ENCODE measurements at places on chromosomes 3 and 15.

- no peak for DNase-seq
Measured at GRCh38 chr3:110851736-110852135, 219.9 kb upstream of the NECTIN3 start.

- DNase-seq, result no peak
Measured at GRCh38 chr3:195253923-195254432, 17.0 kb downstream of the XXYLT1 start.

DNA sequence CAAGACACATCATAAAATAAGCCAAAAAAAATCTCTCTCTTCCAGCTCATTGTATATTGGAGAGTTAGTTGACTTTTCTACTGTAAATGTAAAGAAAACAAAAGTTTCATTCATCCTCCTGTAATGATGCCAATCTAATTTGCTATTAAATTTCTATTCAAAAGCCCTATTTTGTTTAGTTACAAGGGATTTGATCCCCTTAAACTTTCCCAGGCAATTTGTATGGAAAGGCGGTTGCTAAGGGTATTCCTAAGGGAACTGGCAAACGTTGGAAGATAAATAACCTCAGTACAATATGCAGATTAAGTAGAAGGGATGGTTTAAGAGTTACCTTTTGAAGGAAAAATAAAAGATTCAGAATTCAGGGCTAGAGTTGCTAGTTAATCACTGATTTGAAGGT is 352.7 kb downstream of the TIGIT start:
- DNase-seq, result no peak

DNA sequence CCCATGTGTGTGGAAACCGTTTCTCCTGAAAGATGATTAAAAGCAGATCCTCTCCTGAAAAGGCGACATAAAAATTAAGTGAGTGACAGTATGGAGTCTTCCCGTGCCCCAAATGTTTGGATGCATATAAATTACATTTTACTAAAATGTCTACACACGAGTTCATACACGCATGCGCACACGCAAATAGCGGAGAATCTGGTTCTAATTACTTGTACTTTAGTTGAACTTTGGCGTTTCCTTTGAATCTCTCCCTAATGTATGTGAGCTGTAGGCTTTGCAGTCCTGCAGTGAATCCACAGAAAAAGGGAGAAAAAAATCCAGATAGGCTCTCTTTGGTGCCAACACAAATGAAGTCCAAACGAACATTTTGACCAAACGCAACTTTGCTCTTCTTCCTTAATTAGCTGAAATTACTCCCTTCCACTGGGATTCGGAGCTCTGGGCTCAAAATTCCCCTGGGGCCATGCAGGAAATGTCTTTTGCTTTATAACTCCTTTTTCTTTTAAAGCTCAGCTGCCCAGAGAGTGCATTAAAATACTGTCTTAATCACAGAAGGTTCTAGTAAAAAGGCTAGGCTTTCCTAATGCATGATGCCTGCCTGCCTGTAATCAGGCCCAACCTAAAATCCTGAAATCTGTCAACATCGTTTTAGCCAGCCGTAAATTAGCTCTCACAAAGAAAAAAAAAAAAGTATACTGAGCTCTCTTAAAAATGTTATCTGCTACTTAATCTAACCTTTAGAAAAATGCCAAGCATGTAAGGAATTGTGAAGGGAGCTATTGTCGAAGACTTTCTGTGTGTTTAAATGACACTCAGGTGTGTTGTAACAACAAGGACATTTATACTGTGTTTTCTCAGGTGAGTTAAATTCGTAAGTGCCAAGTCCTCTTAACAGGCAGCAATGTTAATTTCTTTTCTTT is 26.2 kb downstream of the RARB start:
- no peak for DNase-seq

- no peak for DNase-seq
Measured at GRCh38 chr3:23292432-23292831, 89.3 kb downstream of the UBE2E2 start.

DNA sequence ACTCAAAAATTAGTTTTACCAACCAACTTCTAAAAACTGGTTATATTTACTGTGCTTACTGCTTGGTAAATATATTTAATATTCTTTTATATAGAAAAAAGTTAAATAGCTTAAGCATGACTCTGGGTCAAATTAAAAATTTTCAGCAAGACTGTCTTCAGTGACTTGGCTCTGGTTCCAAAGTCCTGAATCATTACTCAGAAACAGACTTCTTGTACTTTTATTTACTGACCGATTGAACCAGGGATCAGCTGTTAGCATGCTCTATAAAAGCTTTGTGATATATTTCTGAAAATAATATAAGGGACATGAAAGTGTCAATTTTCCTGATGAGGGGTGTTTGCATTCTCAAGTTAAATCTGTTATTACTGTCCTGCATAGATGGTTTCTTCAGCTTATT is 164.3 kb downstream of the MCTP2 start:
- DNase-seq, result no peak

GRCh38 chr3:134008630-134009156 is 21.0 kb downstream of the SLCO2A1 start:
- DNase-seq, result no peak

DNA sequence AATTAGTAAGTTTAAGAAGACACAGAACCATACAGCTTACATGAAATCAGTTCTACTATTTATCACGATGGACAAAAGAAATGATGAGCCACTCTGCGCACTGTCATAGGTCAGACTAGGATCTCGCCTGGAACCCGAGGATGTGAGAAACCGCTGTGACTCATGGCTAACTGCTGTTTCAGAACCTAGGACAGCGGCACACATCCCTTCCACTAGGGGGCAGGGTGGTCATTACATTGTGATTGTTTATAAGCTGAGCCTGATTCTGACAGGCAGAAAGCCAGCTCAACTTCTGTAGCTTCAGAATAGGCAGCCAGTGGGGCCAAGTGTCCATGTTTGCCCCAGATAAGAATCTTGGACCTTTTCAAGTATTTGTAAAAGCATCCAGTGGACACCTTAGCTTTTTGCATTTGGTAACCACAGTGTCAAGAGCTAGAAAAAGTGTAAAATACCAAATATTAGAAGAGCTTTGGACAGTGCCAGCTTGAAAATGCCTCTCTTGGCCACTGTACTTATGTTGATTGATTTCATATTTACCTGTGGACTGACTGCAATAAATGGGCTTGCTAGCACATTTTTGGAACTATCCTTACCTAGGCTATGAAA is 115.8 kb downstream of the KBTBD8 start:
- peak; percentile 43 for DNase-seq

GRCh38 chr3:154235330-154235729 is 89.0 kb downstream of the DHX36 start:
- no peak for DNase-seq

- no peak for DNase-seq
Measured at GRCh38 chr3:179189759-179190158, 41.6 kb downstream of the PIK3CA start.

- DNase-seq, result no peak
Measured at GRCh38 chr3:24628523-24629258, 134.0 kb upstream of the THRB start.

GRCh38 chr3:14007006-14007405 is 117.7 kb downstream of the CHCHD4 start:
- DNase-seq, result no peak

DNA sequence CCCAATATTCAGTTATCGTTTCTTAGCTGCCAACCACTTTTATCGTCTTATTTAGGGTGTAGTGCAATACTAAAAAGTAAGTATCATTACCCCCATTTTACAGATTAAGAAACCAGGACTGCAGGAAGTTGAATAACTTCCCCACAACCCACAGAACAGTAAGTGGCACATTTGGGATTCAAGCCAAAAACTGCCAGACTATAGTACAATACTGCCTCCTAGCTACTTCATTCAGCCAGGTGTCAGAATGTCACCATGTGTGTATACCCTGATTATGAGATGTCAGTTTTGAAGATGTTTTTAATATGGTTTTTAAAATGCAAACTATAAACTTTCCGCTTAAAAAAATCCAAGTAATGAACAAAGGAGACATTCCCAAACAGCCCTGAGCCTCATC is 74.2 kb upstream of the PROK2 start:
- DNase-seq, result no peak

- no peak for DNase-seq
Measured at GRCh38 chr3:9750556-9751411, 1.0 kb downstream of the OGG1 start.

- no peak for DNase-seq
Measured at GRCh38 chr15:36757189-36757814, 177.9 kb downstream of the CDIN1 start.

GRCh38 chr3:172517859-172518466 is 5.3 kb downstream of the TNFSF10 start:
- no peak for DNase-seq

GRCh38 chr3:72036899-72037298 is 252.0 kb upstream of the PROK2 start:
- no peak for DNase-seq

DNA sequence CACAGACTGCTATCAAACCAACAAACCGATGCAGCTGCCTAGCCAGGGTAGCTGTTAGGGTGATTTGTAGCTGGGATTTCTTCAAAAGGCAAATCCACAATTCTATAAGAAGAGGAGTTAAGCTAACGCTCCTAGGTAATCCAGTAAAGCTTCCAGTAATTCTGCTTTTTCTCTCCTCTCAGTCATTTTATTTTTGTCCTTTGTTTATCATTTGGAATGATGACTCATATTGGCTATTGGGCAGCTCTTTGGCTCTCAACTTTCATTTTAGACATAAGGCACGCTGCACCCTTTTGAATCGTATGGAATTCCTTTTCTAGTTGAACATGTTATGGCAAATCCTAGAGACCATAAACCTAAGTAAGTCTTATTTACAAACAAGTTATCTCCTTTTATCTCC is 53.2 kb upstream of the PPARG start:
- DNase-seq, result no peak

DNA sequence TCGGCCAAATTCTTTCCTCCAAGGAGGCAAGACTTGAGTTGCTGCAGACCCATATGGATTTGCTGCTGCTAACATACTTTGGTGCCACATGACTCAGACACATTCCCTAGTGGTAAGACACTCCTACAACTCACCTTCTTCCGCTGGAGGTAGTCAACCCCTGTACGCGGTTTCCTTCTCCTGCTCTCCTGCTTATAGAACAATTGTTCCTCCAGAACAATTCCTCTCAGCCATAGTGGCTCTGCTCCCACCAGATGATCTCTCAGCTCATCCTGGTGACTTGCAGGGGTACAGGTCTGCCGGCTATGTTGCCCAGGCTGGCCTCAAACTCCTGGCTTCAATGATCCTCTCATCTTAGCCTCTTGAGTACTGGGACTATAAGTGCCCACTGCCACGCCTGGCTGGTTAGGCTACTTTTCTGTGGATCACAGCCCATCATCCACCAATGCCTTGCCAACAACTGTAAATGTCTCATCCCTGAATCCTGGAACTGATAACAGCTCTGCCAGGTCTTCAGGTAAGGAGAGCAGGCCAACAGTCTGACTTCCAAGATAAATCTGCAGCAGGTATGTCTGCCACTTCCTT is 2.4 kb upstream of the CXCR6 start:
- no peak for DNase-seq

GRCh38 chr3:21447476-21448151 is 303.4 kb downstream of the ZNF385D start:
- no peak for DNase-seq

GRCh38 chr3:24923570-24923969 is 428.9 kb upstream of the THRB start:
- DNase-seq, result no peak

GRCh38 chr3:170465955-170466354 is 47.3 kb downstream of the CLDN11 start:
- DNase-seq, result no peak

DNA sequence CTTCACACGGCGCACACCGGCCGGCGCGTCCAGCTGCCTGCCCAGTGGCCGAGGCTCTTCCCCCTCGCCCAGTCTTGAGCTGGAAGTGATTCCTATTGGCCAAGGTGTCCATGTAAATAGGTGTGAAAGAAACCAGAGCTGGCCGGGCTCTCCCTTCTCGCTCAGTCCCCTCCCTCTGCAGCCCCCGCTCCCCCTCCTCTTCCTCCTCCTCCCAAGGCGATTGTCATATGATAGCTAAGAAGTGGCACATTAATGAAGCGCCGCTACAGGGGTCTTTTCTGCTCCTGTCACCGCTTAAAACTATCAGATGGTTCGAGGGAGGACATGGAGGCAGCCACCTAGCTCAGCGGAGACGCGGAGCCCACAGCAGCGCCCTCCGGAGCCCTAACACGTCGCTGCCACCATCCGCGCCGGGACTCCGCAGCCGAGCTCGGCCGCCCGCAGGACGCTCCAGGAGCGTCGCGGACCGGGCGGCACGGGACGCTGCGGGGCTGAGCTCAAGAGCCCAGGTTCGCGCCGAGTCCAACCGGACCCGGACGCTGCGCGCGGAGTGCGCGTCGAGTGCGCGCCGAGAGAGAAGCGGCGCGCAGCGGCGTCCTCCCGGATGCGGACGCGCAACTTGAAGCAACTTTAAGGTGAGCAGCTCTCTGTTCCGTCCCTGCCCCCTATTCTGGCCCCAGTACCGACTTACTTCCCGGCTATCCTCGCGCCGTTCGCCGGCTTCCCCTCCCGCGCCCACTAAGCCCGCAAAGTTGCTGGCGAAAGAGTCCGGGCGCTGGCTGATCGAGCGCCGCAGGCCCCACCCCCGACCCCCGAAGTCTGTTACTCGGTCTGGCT is at the start of gene FOXB1:
Gene FOXB1 (plus strand): TSS at position 303 of the 837 bp plus-strand sequence. CDS start 653 bp downstream, outside the sequence.
- no peak for DNase-seq

DNA sequence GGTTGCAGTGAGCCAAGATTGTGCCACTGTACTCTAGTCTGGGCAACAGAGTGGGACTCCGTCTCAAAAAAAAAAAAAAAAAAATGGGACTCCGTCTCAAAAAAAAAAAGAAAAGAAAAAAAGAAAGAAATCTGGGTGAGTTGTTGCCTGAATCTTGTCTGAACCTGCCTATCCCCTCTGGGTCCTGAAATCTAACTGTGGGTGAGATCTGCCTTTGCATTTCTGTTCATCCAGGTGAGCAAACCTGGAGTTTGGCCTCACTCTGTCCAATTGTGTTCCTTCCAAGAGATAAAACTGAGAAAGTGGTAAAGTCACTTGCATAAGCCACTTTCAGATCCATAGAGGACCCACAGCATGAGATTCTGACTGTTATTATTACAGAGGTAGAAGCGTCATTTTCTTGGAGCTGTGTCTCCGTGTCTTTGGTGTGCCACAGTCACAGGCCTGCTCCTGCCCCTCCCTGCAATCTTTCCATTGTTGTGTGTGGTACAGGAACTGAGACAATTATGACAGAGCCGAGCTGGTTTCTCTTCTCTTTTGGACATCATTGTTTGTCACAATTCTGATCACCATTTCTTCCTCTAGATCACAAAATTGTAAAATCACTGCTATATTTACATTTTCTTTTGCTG is 235.9 kb downstream of the LPP start:
- no peak for DNase-seq

DNA sequence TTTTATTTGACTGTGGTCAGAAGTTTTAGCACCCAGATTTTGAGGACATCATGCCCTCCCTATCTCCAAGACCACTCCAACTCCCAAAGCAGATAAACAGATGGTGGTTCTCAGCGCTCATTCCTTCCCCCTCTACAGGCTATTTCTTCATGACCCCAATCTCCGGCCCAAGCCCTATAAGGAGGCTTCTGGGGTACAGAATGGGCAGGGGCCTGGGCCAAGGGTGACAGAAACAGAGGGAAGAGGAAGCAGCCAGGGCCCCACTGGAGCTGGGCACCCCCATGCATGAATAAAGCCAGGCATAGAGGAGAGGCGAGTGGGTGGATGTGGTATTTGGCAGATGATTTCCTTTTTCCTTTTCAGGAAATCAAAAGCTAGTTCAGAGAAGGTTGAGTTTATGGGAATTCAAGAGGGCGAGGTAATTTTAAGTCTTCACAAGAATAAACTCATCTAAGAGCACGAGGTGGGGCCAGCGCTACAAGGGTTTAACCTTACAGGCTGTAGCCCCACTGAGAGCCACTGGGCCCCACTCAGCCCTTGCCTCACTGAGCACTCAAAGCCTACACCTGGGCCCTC is 104.8 kb upstream of the HERC1 start:
- DNase-seq, result no peak

All from left renal cortex interstitium (tissue), 4 donors.